ENCODE measurements at places on chromosomes 16 and 17.
A peak's percentile ranks its signal among the peaks of the same experiment; 100 is the strongest.

DNA sequence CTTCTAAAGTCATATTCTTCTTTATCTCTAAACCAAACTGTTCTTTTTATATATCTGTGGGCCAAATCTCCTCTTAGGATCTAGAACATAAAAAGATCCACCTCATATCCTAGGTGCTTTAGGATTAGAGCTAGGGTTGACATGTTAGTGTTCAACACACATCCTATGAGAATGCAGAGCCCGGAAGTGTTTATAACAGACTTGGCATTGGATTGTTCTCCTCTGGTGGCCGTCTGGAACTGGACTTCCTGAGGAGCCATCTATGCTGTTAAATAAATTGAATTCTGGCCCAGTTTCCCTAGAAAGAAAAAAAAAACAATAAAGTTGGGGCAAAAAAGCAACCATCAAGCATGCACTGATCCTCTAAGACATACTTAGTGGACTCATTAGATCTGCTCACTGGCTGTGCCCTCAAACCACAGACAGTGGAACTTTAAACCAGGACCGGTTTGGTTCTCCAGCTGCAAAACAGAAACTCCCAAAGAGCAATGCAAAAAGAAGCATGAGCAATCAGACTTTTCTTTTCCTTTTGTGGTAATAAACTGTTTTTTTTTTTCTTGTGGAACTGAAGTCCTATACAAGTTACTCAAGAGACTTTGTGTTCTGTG lies 182.5 kb downstream of the ZNF18 start:
- DNase-seq, result no peak

DNA sequence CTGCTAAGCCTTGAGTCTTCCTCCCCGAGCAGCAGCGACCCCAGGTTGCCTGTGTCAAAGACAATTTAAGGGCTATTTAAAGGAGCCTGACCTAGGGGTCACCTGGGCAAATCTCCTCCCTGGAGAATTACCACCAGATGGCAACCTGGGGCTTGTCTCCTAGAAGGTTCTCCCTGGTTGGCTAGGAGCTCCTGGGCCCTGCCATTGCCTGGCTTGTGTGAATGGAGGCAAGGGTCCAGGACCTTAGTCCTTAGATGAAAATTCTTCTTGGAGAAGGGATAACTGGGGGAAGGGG lies 51.3 kb upstream of the TAC4 start:
- peak; percentile 18 for DNase-seq

GRCh38 chr16:84940670-84941551 lies 70.4 kb downstream of the ZDHHC7 start:
- no peak for DNase-seq

- DNase-seq, result no peak
These were observed 521 bp upstream of the G6PC3 start for GRCh38 chr17:44069974-44070454.

- no peak for DNase-seq
These were observed 2.0 kb upstream of the TMEM92 start for GRCh38 chr17:50272246-50272645.
